Fibroblast of skin of back (primary cell): ENCODE measurements at places on chromosomes 11 and 22.
A peak's percentile ranks its signal among the peaks of the same experiment; 100 is the strongest.

DNA sequence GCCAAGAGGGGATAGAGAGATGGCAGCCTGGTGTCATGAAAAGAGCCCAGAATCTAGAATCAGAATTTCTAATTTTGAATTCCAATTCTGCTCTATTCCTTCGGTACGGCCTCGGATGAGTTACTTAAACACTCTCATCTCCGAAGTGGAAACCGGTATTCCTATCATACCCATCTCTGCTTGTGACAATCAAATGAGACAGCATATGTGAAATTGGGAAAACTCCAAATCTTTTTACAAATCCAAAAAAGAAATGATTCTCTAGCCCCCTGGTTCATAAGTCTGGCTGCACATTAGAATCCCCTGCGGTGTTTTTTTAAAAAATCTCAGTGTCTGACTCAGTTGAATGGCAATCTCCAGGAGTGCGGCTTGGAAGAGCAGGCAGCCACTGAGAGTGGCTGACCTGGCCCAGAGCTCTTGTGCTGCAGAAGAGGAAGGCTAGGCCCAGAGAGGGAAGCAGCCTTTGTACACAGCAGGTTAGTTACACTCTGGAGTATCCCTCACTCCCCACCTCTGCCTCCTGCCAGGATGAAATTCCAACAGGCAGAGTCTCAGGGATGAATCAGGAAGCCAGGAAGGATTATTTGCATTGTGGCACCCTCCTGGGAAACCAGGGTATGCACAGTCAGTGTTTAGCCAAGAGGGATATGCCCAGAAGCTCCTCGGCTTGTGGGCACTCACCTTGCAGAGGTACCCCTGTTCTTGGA lies 93.6 kb upstream of the ISX start:
- DNase-seq = no peak

- no peak for DNase-seq
Observed at GRCh38 chr22:38257650-38258250, 15.1 kb downstream of the TMEM184B start.

- DNase-seq = peak; percentile 94
Observed at GRCh38 chr11:12159351-12160099, 49.1 kb downstream of the MICAL2 start.

- no peak for DNase-seq
Observed at GRCh38 chr11:107157146-107157808, 139.0 kb upstream of the GUCY1A2 start.

GRCh38 chr11:35620795-35621194 lies 2.5 kb downstream of the FJX1 start:
- no peak for DNase-seq

DNA sequence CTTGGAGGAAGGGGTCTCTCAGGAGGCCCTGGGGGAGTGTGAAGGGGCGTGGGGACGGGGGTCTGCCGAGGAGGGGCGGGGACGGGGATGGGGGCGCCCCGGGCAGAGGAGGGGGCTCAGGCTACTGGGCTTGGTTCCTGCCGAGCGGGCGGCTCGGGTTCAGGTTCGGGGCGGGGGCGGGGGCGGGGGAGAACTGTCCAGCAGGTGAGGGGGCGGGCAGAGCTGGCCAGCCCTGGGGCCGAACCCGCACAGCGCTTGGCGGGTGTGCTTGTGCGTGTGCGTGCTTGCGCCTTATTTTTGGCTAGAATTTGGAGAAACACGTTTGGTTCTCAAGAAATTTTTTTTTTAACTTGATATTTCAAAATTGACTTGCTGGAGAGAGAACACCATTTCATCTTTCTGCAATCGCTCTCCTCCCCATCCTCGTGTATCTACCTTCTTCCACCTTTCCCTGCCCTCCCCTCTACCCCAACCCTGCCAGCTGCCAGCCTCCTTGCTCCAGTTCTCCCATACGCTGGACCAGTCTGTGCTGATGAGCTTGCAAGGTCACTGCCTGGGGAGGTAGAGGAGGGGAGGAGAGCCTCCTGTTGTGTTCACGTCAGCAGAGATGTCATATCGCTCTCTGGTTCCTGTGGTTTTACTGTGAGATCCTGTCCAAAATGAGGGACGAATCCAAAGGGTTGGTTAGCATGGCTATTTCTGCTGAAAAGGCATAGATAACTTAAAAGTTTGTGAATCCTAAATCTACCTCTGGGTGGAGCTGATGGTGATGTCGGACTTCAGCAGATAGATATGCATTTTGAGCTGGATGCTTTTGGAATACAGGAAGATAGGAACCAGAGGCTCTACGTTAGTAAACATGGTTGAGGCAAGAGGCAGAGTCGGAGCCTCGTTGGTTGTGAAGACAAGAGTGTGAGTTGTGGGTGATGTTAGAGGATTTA lies 668 bp downstream of the MADD start:
- peak; percentile 46 for DNase-seq

- DNase-seq = peak; percentile 75
Observed at GRCh38 chr22:35330258-35330861, 30.7 kb downstream of the TOM1 start.

- DNase-seq = peak; percentile 60
Observed at GRCh38 chr11:112162761-112163546, 940 bp downstream of the IL18 start.

GRCh38 chr11:111189466-111189865 lies 56.1 kb upstream of the POU2AF2 start:
- peak; percentile 52 for DNase-seq

GRCh38 chr11:62757846-62758788 lies 3.3 kb upstream of the POLR2G start:
- no peak for DNase-seq

- no peak for DNase-seq
Observed at GRCh38 chr22:39110631-39111561, 13.9 kb downstream of the APOBEC3H start.

DNA sequence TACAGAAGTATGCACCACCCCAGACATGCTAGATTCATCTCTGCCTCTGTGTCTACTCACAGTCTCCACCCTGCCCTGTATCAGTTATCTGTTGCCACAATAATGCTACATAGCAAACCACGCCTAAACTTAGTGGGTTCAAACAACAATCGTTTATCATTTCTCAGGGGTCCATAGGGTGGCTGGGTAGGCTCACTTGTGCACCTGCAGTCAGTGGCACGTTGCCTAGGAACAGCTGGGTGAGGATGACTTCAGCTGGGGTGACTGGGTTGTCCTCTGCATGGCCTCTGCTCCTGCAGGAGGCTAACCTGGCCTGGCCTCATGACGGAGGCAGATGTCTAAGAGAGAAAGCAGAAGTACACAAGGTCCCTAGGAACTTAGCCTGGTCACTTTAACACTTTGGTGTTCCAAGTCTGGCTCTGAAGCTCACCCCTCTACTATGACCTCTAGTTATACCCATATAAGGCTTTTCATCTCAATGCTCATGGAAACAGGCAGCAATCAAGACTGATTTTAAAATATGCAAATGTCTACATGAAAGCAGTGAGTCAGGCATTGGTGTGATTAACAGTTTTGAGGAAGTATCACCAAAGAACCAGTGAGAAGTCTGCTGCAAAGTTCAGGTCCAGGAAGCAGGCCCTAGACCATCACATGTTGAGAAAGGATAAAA lies 10.7 kb downstream of the OLFML1 start:
- DNase-seq = no peak

DNA sequence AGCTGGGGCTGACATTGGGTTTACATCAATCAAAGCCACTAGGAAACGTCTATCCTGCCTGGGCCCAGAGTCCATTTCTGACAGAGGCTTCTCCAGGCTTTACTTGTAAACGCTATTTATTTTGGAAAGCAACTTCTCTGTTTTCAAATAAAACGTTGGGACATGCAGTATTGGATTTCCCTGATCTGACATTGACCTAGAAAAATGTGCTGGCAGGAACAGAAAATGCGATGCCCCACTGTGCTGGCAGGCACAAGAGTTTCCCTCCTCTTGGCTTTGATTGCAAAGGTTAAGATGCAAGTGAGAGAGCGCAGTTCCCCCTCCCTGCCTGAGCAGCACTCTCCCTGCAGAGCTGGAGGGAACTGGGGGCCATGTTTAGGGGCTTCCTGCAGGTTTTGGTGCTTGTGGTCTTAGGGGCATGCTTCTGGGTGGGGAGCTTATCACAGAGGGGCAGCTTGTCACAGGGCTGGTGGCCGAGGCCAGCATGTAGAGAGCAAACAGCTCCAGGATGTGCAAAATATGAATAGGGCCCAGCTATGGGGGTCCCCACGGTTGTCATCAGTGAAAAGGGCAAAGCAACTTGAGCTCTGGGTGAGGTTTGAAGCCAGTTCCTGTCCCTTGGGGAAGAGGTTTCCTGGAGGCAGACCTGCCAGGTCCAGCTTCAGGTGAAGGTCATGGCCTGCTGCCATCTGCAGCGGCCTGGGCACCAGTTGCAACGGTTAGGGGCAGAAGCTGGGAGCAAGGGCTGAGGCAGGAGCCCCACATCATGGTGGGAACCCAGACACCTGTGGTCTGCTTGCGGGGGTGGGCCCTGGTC lies 42.3 kb upstream of the DKK3 start:
- DNase-seq = peak; percentile 40

DNA sequence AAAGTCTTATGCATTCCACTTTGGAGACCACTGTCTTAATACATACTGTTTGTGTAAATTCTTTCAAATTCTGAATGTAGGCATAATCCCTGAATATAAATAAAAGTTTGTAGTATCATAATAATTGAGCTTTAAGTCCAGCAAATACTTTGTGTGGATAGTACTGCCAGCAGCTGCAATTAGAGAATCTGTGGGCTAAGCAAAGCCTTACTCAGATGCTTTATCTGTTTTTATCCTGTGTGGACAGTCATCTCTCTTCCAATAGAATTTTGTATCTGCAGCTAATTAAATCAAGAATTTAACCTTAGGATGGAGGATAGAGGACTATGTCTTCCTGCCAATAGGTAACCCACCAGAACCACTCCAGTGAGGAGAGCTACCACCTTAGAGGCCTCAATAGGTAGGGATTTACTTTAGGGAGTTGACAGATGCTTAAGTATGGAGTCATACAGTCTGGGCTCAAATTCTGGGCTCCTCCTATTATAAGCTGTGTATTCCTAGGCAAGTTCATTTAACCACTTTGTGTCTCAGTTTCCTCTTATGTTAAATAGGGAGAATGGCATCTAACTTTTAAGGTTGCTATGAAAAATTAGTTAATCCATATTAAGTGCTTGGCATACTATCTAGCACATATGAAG lies 71.1 kb downstream of the STIM1 start:
- no peak for DNase-seq

DNA sequence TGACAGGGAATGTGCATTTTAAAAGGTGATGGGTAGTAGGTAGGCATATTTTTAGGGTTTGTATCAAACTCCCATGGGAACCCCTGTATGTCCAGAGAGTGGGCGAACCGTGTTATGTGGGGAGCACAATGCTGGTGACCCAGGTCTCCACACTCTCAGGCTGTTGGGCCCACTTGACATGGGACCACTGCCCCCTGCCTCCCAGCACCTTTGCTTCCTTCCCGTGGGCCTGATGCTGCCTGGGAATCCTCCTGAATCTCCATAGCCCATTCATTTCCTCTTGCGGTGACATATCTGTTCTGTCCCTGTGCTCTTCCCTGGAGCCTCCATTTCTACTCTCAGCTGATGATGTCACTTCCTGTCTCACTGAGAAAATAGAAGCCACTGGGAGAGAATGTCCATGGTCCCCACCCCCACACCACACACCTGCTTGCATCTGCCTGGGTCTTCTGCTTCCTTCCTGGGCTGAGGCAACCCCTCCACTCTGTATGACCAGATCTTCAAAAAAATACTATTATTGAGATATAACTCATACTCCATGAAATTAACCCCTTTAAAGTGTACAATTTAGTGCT lies 55.8 kb upstream of the THY1 start:
- no peak for DNase-seq

DNA sequence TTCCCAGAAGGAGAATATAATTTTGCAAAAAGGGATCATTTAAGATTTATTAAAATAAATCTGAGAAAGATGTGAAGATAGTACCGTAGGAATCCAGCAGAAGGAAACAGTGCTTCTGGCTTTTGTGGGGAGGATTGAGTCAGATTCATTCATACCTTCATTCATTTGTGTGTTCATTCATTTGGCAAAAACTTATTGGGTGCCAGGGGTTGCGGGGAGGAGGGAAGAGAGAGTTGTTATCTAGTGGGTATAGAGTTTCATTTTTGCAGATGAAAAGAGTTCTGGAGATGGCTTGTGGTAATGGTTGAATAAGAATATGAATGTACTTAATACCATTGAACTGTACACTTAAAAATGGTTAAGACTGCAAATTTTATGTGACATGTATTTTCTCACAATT lies 31.1 kb downstream of the BMAL1 start:
- no peak for DNase-seq

- peak; percentile 67 for DNase-seq
Observed at GRCh38 chr11:48013269-48013901, 33.0 kb downstream of the PTPRJ start.

- DNase-seq = no peak
Observed at GRCh38 chr11:126843096-126843495, 157.5 kb downstream of the KIRREL3 start.

DNA sequence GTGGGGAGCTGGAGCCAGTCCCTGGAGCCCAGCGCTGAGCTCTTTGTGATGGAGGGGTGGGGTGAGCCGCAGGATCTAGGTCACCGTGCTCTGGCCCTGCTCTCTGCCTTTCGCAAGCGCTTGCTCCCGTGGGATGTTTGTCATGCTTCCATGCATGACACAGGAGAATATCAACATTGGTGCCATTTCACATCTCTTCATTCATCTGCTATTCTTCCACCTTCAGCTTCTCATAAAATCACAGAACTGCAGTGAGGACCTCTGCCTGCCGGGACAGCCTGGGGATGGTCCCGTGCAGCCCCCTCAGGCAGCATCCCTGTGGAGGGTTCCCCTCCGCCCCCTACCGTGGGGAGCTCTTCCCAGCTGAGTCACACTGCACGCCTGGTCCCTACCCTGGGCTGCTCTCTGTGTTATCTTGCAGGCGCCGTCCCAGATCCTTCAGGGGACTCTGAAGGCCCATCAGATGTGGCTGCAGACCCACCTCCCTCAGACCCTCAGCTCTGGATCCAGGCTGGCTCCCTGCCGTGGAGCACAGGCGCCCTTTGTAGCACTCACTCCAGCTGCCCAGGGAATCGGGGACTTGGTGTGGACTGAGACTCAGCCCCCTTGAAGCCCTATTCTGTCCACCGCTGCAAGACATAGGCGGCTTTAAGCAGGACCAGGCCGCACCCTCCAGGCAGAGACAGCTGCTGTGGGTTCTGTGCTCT lies 5.1 kb upstream of the SEPTIN5 start:
- peak; percentile 48 for DNase-seq

GRCh38 chr11:85948884-85949283 lies 93.7 kb downstream of the CCDC83 start:
- DNase-seq = peak; percentile 25

GRCh38 chr11:103220133-103220532 lies 110.9 kb downstream of the DYNC2H1 start:
- DNase-seq = no peak

- DNase-seq = no peak
Observed at GRCh38 chr11:116859175-116859574, 21.8 kb upstream of the APOA1 start.

- DNase-seq = peak; percentile 22
Observed at GRCh38 chr11:125070699-125071254, 7.7 kb downstream of the SLC37A2 start.
